ENCODE measurements at places on chromosomes 2 and 18.
A peak's percentile ranks its signal among the peaks of the same experiment; 100 is the strongest.

GRCh38 chr2:8289111-8289510 is 392.7 kb upstream of the ID2 start:
- DNase-seq = no peak

- no peak for DNase-seq
Observed at GRCh38 chr2:127619877-127620705, 25.9 kb upstream of the GPR17 start.

DNA sequence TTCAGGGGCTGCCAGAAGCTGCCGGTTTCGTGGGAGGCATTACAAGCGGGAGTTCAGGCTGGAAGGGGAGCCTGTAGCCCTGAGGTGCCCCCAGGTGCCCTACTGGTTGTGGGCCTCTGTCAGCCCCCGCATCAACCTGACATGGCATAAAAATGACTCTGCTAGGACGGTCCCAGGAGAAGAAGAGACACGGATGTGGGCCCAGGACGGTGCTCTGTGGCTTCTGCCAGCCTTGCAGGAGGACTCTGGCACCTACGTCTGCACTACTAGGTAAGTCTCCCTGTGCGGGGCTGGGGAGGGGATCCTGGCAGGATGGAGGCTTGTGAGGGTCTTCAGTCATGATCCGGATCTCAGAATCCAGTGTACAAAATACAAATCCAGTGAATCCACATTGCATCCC is 17.8 kb downstream of the IL1R2 start:
- no peak for DNase-seq

GRCh38 chr2:158973116-158973956 is 4.9 kb downstream of the TANC1 start:
- DNase-seq = no peak

GRCh38 chr18:22999212-22999611 is 66.1 kb downstream of the RBBP8 start:
- DNase-seq = no peak

- DNase-seq = peak; percentile 39
Observed at GRCh38 chr18:73520229-73520628, 627.4 kb downstream of the FBXO15 start.

- DNase-seq = no peak
Observed at GRCh38 chr18:21264651-21265050, 22.6 kb downstream of the GREB1L start.

DNA sequence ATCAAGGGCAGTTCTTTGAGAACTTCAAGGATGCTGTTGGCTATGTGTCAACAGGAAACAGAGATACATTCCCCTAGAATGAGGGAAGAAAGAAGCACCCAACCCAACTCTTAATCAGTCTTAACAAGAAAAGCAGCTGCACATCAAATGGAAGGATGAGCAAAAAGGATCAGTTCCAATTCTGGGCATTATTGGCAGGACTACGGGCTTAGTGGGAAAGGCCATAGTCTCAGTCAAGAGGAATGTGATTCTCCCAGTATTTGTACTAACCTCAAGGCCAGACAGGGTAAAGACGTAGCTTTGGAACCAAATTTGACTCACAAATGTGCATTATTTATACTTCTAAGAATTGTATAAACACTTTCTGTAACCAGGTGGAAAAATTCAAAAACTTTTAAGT is 18.2 kb downstream of the BMP10 start:
- DNase-seq = no peak

- no peak for DNase-seq
Observed at GRCh38 chr2:42865884-42866881, 73.8 kb upstream of the HAAO start.

GRCh38 chr2:213129311-213129710 is 22.1 kb downstream of the IKZF2 start:
- DNase-seq = no peak

DNA sequence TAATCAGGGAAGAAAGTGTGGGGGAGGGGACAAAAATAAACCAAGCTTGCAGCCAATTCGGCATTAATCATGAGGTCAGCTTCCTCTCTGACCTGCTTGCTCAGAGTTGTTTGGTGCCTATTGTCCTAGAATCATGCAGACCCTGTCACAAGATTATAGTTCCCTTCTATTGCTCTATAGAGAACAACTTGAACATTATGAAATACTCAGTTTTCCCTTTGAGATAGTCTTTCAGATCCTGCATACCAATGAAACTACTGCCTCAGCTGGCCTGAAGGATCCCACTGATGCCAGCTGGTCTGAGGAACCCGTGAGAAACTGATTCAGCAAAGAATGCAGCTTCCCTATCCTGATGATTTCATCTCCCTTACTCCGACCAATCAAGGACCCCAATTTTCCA is 955 bp upstream of the BBS5 start:
- no peak for DNase-seq

DNA sequence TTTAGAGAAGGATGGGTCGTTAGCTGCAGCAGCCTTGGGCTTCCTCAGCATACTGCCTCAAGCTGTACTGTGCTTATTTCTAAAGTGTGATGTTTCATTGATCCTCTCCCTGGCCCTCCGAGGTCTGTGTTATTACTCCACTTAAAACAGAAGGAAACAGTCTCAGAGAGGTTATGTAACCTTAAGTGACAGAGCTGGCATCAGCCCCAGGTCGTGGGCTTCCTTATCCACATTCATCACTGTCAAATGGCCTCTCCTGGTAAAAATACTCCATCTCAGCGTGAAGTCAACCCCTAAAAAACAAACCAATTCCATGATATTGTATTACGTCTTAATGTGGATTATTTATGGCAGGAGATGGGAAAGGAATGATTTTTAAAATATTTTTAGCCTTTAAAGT is 153.3 kb upstream of the NOSTRIN start:
- no peak for DNase-seq

- DNase-seq = no peak
Observed at GRCh38 chr2:101738649-101739048, 41.1 kb downstream of the MAP4K4 start.

GRCh38 chr18:49335677-49336076 is 124.8 kb downstream of the DYM start:
- no peak for DNase-seq

DNA sequence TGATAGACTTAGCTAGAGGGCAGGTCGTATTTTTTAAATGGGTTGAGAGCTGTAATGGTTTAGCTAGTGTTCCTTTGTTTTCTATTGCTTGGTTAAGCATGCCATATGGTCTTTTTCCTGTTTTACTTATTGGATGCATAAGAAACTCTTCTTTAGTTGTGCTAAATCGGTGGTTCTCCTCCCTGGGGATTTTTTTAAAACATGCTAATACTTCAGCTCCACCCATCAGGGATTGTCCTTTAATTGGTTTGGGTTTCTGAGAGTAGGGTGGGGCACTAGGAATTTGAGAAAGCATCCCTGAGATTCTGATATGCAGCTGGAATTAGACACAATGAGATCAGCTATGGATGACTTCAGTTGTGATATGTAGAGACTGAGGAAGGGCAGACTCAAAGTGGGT is 497.2 kb downstream of the THSD7B start:
- DNase-seq = peak; percentile 29

DNA sequence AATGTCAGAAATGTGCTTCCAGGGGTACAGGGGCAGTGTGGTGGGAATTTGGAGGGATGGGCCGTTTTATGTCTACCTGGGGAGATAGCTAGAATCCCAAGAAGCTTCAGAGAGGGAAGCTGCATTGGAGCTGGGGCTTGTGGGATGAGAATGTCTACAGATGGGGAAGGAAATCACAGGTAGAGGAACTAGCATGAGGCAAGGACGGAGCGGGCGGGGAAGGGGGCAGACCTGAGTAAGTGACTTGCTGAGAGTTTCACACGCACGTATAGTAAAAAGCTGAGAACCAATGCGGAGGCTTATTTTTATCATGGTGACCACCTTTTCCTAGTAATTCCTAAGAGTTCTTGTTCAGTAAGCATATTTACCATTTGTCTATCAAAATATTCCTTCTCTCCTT is 6.3 kb downstream of the C2orf80 start:
- DNase-seq = no peak

- DNase-seq = no peak
Observed at GRCh38 chr2:237935740-237936452, 30.9 kb upstream of the UBE2F start.

- no peak for DNase-seq
Observed at GRCh38 chr2:127143841-127144782, 37.2 kb upstream of the BIN1 start.

GRCh38 chr2:127176371-127177311 is 43.5 kb downstream of the CYP27C1 start:
- DNase-seq = no peak

GRCh38 chr18:34314847-34315246 is 90.1 kb upstream of the NOL4 start:
- DNase-seq = no peak

DNA sequence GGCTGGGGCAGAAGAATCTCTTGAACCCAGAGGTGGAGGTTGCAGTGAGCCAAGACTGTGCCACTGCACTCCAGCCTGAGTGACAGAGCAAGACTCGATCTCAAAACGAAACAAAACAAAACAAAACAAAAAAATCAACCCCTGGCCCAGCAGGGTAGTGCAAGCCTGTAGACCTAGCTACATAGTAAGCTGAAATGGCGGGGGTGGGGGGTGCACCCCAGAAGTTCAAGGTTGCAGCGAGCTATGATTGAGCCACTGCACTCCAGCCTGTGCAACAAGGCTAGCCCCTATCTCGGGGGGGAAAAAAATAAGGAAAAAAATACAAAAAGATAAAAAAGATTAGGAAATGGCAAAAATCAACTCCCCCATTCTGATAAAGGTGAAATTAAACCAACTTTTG is 6.4 kb downstream of the ATL2 start:
- no peak for DNase-seq

- DNase-seq = no peak
Observed at GRCh38 chr2:99524056-99524455, 34.2 kb upstream of the REV1 start.
